Endothelial cell (in vitro differentiated cells): ENCODE measurements at places on chromosomes 2 and 18. TPM values are rescaled to one million over a fixed set of nuclear protein-coding genes. Genes with fewer than 3 reads are reported as not detected.

The MAPK4 gene
- 0.21 TPM for total RNA-seq

The SKA1 gene
- total RNA-seq: 4.7 TPM

The B4GALT6 gene
- 31.6 TPM for total RNA-seq

The VIT gene
- total RNA-seq: 3.6 TPM

The MPV17 gene
- 55.0 TPM for total RNA-seq

The TRABD2A gene
- total RNA-seq: 7.2 TPM

The SCYGR3 gene
- total RNA-seq: not detected

The KCNE4 gene
- total RNA-seq: 0.46 TPM

- H3K36me3 ChIP-seq: no peaks in the 10 kb centered on the region
- no peak for DNase-seq
- H3K4me3 ChIP-seq: no peak overlapping the region
- H3K4me1 ChIP-seq: peaks cover 26% of the 10 kb centered on the region
- no peak overlapping the region for H3K27ac ChIP-seq
Observed at GRCh38 chr2:152529420-152530115, 187.7 kb downstream of the PRPF40A start.

DNA sequence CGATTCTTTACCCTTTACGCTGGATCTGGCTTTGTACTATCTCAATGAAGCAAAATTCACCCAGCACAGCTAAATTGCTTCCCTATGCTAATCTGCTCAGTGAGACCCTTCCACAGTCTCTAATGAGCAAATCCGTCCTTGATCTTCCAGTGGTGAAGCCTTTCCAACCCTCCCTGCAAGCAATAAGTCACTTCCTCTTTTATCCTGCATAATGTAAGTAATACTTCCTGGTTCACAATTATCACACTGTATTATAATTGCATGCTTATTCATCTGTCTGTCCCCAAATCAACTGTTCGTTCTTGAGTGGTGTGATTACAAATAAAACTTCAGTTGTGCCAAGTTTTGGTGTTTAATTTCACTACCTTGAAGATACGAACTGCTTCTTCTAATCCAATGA is 404.0 kb downstream of the ADCYAP1 start:
- H3K27ac ChIP-seq: no peak overlapping the region
- no peak overlapping the region for H3K4me3 ChIP-seq
- H3K4me1 ChIP-seq: no peaks in the 10 kb centered on the region
- peaks cover 1% of the 10 kb centered on the region for H3K27me3 ChIP-seq
- no peak for DNase-seq

DNA sequence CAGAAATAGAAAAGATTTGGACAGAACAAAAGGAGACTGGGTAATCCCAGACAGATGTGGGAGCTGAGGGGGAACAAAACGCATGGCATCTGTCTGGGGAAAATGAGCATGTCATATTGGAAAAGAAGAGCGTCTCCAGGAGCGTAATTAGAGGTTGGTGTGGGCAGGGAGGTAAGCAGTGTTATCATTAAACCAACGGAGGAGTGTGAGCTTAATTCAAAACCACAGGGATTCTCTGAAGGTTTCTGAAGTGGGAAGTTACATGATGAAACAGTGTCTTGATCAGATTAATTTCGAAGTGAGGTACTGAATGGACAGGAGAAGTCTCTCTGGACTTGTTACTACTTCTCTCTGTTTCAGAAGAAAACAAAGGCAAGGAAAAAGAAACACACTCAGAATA is 53.3 kb downstream of the DTNB start:
- H3K36me3 ChIP-seq: no peaks in the 10 kb centered on the region
- no peak for DNase-seq
- H3K4me3 ChIP-seq: no peak overlapping the region
- no peak overlapping the region for H3K27ac ChIP-seq

DNA sequence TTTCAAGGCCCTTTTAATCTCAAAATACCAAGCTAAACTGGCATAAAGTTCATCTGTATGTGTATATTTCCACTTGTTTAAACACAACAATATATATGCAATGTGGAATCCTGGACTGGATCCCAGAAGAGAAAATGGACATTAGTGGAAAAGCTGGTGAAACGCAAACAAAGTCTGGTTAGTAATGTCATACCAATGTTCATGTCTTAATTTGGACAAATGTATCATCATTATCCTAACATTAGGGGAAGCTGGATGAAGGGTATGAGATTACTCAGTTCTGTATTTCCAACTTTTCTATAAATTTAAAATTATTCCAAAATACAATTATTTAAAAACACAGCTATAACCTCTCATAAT is 3.8 kb downstream of the SP3 start:
- peaks cover 32% of the 10 kb centered on the region for H3K4me1 ChIP-seq
- peaks cover 13% of the 10 kb centered on the region for H3K36me3 ChIP-seq
- H3K27me3 ChIP-seq: peaks cover 12% of the 10 kb centered on the region
- DNase-seq: no peak
- no peak overlapping the region for H3K27ac ChIP-seq
- no peak overlapping the region for H3K4me3 ChIP-seq

GRCh38 chr2:144343145-144343544 is 176.8 kb downstream of the ZEB2 start:
- no peak overlapping the region for H3K27ac ChIP-seq
- H3K27me3 ChIP-seq: peaks cover 2% of the 10 kb centered on the region
- no peak overlapping the region for H3K4me3 ChIP-seq
- no peaks in the 10 kb centered on the region for H3K36me3 ChIP-seq
- DNase-seq: no peak

- H3K4me3 ChIP-seq: no peak overlapping the region
- H3K27ac ChIP-seq: no peak overlapping the region
- H3K36me3 ChIP-seq: no peaks in the 10 kb centered on the region
- no peak for DNase-seq
- H3K27me3 ChIP-seq: no peaks in the 10 kb centered on the region
- peaks cover 5% of the 10 kb centered on the region for H3K4me1 ChIP-seq
Observed at GRCh38 chr18:58596265-58596681, 32.6 kb downstream of the ALPK2 start.

DNA sequence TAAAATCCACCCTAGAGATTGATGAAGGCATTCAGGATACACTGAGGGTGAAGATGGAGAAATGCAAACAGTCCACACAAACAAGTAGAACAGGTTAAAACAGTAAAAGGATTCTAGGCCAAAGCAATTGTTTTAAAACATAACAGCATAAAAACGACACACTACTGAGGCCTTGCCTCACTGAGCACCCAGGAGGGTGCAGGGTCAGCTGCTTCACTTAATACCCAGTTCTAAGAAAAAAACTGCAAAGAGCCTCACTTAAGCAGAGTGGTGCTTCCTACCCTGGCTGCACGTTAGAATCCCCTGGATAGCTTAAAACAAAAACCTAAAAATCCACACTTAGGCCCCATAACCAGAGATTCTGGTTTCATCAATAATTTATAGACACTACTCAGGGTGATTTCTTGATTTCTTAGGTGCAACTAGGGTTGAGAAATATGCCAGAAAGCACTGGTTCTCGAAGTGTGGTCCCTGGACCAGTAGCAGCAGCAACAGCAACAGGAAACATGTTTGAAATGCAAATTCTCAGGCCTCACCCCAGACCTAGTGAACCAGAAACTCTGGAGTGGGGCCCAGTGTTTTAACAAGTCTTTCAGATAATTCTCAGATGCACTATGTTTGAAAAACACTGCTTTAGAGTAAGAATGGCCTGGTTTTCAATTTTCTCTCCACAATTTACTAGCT is 279.1 kb downstream of the ZEB2 start:
- H3K27ac ChIP-seq: no peak overlapping the region
- DNase-seq: no peak
- no peaks in the 10 kb centered on the region for H3K36me3 ChIP-seq
- H3K4me3 ChIP-seq: no peak overlapping the region
- H3K4me1 ChIP-seq: peaks cover 5% of the 10 kb centered on the region

- H3K36me3 ChIP-seq: no peaks in the 10 kb centered on the region
- H3K4me3 ChIP-seq: no peak overlapping the region
- peaks cover 3% of the 10 kb centered on the region for H3K27me3 ChIP-seq
- no peak for DNase-seq
- H3K4me1 ChIP-seq: peaks cover 6% of the 10 kb centered on the region
Observed at GRCh38 chr2:15756882-15757819, 165.5 kb downstream of the DDX1 start.

DNA sequence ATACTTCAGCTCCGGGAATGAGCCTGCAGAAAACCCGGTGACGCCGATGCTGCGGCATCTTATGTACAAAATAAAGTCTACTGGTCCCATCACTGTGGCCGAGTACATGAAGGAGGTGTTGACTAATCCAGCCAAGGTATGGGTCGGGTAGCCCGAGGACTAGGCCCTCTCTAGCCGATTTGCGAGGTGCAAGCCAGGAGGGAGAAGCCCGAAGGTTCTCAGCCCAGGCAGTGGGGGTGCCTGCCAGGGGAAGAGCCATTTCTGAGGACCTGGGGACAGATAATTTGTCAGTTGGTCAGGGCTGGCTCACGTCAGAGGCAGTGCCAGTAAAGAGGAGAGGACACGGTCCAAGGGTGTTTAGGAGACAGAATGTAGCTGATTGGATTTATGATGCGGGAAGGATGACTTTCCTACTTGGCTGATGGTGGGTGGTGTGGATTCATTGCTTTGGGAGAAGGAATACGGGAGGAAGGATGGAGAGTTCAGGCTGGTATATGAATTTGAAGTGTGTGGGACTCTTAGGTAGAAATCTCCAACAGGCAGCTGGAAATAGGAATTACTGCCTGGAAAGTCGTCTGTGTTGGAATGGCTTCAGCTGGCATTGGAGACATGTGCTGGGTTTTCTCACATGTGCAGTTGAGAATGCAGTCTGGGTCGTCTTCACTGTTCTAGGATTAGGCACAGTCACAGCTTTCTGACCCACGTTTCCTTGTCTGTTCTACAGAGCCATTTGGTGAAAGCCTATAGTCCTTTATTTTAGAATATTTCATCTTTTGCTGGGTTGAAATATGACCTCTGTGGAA is 874 bp downstream of the NDUFAF7 start:
- H3K36me3 ChIP-seq: peaks cover 15% of the 10 kb centered on the region
- H3K27ac ChIP-seq: no peak overlapping the region
- DNase-seq: peak; percentile 12

GRCh38 chr2:109446278-109447131 is 167.3 kb downstream of the SEPTIN10 start:
- H3K27ac ChIP-seq: no peak overlapping the region
- H3K4me1 ChIP-seq: peaks cover 12% of the 10 kb centered on the region
- peaks cover 1% of the 10 kb centered on the region for H3K27me3 ChIP-seq
- no peak overlapping the region for H3K4me3 ChIP-seq
- DNase-seq: no peak

- H3K27me3 ChIP-seq: peaks cover 4% of the 10 kb centered on the region
- no peak overlapping the region for H3K27ac ChIP-seq
- peaks cover 6% of the 10 kb centered on the region for H3K4me1 ChIP-seq
- no peak for DNase-seq
Observed at GRCh38 chr2:196322973-196323810, 151.8 kb upstream of the STK17B start.

GRCh38 chr2:176784633-176785200 is 427.9 kb upstream of the HNRNPA3 start:
- DNase-seq: no peak
- no peaks in the 10 kb centered on the region for H3K27me3 ChIP-seq
- H3K36me3 ChIP-seq: no peaks in the 10 kb centered on the region
- H3K27ac ChIP-seq: no peak overlapping the region

DNA sequence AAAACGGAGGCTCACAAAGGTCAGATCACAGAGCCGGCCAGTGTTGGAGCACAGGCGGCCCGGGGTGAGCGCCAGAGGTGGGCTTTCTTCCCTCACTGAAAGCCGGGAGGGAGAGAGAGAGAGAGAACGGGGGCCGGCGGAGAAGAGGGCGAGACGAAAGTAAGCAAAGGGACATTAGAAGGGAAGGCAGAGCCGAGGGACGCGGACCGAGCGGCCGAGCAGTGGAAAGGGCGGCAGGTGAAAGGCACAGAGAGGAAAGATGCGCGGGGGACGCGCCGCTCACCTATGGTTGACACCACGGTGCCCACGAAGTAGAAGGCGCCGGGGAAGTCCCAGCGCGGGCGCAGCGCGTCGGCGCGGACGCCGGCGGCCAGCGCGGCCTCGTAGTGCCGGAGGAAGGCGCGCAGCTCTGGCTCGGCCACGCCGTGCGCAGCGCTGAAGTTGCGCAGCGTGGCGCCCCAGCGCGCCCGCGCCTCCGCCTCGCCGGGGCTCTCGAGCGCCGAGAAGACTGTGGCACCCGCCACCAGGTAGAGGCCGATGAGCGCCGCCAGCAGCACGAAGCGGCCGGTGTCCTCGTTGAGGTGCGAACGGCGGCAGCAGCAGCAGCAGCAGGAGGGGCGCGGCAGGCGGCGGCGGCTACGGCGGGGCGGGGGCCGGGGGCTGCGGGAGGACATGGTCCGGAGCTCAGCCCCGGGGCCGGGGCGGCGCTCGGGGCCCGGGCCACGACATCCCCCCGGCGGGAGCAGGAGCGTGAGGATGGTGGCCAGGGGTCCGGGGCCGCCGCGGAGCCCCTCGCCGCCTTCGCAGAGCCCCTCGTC is 166.9 kb downstream of the MSH2 start:
- peaks cover 26% of the 10 kb centered on the region for H3K27me3 ChIP-seq
- DNase-seq: peak; percentile 13
- H3K4me3 ChIP-seq: peak overlapping the region; percentile 88
- peaks cover 14% of the 10 kb centered on the region for H3K4me1 ChIP-seq
- H3K36me3 ChIP-seq: peaks cover 5% of the 10 kb centered on the region

- no peak for DNase-seq
- no peaks in the 10 kb centered on the region for H3K27me3 ChIP-seq
- H3K27ac ChIP-seq: no peak overlapping the region
- no peaks in the 10 kb centered on the region for H3K36me3 ChIP-seq
- H3K4me1 ChIP-seq: no peaks in the 10 kb centered on the region
Observed at GRCh38 chr2:78592491-78592890, 433.0 kb upstream of the REG3G start.

DNA sequence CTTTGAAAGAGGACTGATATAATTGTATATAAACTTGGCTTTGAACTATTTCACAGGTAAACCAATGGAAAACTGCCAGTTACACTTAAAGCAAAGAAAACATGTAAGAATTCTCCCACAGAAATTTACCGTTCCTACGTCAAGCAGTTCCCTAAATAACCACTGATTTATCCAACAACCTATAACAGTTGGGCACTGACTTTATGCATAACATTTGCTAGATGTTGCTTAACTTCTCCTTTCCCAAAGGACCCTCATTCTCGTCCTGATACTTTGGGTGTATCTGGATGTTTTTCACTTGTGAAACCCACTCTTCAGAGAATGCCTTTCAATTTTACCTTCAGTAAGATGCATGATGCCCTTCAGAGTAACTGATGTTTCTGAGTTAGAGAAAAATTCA is 43.8 kb downstream of the STAT1 start:
- peaks cover 45% of the 10 kb centered on the region for H3K36me3 ChIP-seq
- peak overlapping the region; percentile 72 for H3K27ac ChIP-seq
- H3K27me3 ChIP-seq: peaks cover 3% of the 10 kb centered on the region
- H3K4me1 ChIP-seq: peaks cover 21% of the 10 kb centered on the region

GRCh38 chr2:102428573-102428972 is 5.6 kb downstream of the IL18RAP start:
- no peak overlapping the region for H3K27ac ChIP-seq

- no peaks in the 10 kb centered on the region for H3K4me1 ChIP-seq
- no peaks in the 10 kb centered on the region for H3K36me3 ChIP-seq
- H3K27me3 ChIP-seq: no peaks in the 10 kb centered on the region
Observed at GRCh38 chr2:5410991-5411700, 281.0 kb upstream of the SOX11 start.
